GM13976 (cell line): ENCODE measurements at places on chromosomes 7 and 10.

DNA sequence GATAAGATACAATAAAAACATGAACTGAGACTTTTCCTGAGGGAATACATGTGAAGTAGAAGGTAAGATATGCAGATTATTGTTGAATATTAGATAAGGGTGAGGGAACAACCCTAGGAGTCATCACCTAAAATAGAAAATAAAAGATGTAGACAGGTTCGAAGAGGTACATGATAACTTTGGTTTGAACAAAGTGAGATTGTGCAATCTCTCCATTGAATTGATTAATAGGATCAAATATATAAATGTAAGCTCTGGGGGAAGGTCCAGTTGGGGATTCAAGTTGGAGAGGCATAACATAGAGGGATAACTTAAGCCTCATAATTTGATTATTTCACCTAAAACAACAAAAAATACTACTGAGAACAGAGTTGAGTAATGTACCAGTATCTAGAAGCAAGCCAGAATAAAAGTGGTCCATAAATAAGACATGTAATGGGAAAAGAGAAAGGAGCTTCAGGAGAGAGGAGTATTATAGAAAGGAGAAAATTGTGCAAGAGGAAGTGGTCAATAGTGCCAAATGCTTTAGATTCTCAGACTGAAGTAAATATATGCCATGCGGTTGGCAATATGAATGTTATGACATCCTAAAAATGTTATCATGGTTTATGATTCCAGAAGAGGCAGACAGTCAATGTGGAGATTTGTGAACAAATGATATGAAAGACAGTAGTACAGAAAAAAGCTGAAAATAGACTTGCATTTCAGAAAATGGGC, 282.3 kb upstream of the CHRM2 start:
- no peak for DNase-seq

DNA sequence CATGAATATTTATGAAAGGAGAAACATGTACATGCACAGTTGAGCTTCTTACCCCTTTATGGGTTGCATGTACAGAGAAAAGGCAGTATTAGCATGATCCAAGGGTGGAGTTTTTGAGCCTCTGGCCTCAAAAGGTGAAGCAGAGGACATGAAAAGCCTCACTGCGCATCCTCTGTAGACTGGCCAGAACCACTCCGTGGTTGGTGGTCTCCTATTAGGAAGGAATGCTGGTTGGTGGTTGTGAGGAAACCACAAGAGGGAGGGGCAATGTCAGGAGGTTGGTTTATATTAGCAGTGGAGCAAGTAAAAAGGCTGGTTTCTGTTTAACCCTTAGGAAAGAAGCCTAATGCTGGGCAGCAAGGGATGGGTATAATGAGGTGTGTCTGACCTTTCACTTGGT, 37.5 kb downstream of the AHCYL2 start:
- no peak for DNase-seq

DNA sequence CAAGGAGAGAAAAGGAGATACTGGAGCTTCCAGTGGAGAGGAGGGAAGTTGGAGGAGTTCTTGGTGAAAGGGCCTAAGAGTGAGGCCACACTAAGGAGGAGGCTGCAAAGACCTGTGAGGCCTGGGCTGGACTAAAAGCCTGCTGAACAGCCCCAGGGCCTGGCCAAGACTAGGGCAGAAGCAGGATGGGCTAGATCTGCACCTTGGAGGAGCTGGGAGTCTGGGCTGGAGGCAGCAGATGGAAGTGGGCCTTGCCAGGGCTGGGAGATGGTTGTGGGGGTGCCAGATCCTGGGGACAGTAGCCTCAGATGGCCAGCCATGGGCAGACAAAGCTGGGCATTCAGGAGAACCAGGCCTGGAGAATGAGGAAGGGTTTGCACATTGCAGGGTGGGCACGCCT, 6.5 kb upstream of the PURB start:
- no peak for DNase-seq

- DNase-seq, result no peak
Observed at GRCh38 chr7:143988976-143989745, 11.0 kb upstream of the OR6B1 start.

GRCh38 chr7:43337191-43337590, 224.7 kb downstream of the HECW1 start:
- DNase-seq, result no peak

DNA sequence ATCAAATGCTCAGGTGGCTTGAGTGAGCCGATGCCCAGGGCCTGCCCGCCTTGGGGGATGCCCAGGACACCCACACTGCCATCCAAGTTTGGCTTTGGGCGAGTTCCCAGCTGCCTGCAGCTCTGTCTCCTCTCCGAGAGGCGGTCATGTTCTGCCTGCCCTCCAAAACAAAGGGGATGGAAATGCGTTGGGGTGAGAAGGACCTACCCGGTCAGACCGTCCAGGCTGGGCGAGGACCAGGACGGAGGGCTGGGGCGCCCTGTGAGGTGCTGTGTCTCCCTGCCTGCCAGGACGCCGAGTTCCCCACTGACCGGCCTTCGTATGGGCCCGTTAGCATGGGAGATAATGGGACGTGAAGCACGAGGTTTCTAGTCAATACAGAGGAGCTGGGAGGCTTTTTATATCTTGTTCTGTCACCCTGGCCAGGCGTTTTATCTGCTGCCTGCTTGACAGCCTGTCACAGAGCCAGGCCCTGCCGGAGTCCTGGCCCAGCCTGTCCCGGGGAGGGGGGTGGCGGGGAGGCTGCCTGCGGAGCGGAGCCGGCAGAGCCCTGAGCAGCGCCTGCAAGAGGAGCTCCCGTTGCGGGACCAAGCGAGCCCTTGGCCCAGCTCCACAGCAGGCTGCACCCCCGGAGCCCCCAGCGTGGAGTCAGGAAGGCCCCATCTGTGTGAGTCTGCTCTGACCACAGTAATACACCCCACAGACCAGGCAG, 22.0 kb upstream of the ELFN1 start:
- DNase-seq, result no peak

DNA sequence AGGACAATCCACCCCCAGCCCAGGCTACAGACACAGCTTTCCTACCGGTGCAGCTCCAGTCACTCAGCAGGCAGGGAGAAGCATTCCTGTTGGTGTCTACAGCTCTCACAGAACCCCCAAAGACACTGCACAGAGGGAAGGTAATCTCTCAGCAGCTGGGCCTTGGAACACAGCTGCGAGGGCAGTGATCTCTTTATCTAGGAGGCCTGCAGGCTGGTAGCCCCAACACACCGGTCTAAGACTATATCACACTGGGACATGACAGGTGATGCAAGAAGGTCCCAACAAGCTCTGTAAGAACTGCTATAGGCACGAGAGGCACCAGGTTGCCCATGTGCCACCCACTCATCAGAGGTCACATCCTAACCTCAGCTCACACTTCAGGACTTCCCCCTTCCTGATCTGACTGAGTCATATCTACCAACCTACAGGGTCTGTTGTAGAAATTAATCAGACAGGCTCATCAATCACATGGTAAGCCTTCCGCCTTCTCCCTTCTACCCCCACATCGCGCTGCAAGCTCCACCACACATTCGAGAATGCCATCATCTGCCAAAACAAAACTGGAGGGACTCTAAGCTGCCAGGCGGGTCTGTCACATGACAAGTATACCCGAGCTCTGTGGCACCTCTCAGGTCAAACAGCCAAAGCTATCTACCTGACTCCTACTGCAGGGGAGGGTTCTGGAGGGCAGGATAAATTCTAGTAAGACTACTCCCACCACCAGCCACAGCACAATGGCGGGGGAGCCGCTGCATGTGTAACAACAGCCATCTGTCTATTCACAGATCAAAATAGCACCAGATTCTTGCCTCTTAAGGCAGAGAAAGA, 26.1 kb downstream of the FAM53B start:
- DNase-seq, result peak; percentile 54

- DNase-seq, result no peak
Observed at GRCh38 chr10:28947171-28947570, 269.9 kb downstream of the BAMBI start.

DNA sequence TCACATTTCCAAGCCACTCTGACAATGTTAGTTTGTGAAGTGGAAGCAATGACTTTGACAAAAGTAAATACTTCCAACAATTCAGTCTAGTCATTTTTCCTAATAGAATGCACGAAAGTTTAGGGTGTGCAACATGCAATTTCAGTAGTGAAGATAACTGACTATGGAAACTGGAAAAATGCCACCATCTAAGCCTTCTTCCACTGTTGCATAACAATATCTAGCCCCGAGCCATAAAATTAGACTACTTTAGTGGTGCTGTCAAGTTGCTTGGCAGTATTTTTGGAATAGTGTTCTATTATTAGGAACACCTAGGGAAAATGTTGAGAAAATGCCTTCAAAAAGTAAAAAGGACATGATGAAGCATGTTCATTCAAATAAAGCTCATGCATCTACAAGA, 17.9 kb downstream of the SEMA3A start:
- no peak for DNase-seq

DNA sequence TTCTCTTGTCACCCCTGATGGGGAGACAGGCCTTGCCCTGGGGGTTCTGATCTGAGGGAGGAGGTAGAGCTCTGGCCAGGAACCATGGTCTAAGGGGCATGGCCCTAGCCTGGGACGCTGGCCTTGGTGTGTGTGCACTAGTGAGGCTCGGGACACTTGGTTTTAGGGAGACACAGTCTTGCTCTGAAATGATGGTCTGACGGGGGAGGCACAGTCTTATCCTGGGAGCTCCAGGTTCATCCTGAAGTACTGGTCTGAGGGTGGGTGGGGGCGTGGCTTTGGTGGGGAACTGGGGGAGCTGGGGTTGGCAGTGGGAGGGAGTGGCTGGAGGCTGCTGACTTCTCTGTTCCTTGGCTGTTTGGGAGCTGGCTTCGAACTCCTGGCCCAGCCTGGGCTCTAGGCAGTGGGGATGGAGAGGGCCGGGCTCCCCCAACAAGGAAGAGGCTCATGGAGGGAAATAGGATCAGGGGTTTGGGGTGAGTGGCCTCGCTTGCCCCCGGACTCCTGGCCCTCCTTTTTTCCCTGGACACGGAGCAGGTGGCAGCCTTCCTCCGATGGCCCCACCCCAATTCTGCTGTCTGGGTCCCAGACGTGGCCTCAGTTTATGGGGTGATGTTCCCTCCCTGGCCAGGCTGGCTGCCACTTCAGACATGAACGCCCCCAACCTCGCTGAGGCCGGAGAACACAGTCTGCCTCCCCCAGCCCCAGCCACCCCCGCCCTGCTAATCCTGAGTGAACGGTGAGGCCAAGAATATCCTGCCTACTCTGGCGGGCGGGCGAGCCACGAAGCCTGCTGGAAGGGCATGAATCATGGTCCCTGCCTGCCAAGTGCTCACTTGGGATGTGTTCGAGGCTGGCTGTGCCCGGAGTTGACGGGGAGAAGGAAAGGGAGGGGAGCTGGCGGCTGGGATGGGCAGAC, 43.5 kb downstream of the TMEM270 start:
- no peak for DNase-seq

DNA sequence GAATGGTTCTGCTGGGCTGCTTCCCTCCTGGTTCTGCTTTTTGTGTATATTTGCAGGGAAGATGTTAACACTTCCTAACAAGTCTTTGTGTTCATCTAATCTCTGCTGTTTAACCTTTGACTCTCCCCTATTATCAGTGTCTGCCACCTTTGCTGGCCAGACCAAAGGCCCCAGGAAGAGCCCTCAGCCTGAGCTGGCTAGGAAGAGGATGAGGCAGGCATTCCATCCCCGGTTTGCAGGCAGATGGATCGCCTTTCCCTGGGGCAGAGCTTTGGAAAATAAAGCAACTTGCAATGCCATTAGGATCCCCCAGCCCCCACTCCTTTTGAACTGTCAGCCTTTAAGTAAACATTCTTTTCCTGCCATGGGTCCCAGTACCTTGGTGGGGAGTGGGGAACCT, 19.0 kb downstream of the DPCD start:
- DNase-seq, result no peak

GRCh38 chr7:108000875-108001763, 1.8 kb downstream of the LAMB1 start:
- peak; percentile 20 for DNase-seq

GRCh38 chr10:71646037-71646436, 73.5 kb downstream of the C10orf105 start:
- DNase-seq, result no peak

DNA sequence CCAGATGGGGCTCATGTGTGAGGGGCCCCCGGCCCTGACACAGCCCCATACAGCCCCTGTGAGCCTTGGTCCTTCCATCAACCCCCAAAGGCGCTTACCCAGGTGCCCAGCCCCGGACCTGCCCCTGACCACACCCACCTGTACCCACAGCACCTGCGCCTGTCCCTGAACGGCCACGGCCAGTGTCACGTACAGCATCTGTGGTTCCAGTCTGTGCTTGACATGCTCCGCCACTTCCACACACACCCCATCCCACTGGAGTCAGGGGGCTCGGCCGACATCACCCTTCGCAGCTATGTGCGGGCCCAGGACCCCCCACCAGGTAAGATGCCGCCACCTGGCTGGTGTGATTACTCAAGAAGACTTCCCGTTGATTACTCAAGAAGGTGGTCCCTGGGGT, 33.5 kb downstream of the SH2B2 start:
- peak; percentile 28 for DNase-seq

DNA sequence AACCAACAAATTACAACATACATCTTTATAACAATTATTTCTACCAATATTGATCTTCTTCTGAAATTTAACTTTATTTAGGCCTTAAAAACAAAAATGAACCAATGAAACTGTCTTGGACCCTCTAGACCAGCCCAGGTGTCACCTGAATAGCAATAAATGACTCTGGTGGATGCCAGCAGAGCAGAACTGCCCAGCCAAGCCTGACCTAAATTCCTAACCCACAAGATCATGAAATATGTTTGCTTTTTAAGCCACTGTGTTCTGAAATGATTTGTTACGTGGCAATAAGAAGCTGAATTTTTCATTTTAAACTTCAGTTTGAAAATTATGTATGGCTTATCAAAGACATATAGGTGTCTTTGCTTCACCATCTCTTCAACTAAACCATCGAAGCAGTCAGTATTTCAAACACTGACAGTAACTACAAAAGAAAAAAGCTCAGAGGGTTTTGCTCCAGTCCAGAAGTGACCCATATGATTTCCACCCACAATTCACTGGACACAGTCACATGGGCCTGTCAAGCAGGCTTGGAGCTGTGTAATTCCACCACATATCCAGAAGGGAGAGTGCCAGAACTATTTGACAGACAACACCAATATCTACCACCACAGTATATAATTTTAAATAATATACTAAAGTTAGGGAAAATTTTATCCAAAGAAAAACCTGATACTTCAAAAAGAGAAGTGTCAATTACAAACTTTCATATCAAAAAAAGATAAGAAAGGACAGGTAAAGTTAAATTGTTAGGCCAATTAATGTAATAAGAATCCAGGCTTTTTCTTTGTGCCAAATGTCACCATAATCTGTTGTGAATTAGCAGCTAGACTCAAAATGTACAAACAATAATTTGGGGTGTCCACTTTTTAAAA, 94.5 kb downstream of the KMT2C start:
- DNase-seq, result no peak
